ENCODE measurements at places on chromosomes 1 and 21. TPM values are rescaled to one million over a fixed set of nuclear protein-coding genes. Genes with fewer than 3 reads are reported as not detected.

GRCh38 chr1:201125800-201126199 is 1.2 kb downstream of the ASCL5 start:
- no peak for DNase-seq

GRCh38 chr1:167099851-167100250 is 6.0 kb downstream of the STYXL2 start:
- DNase-seq = no peak

CYP4A22 gene
- polyA plus RNA-seq = 7.5 TPM

HSPB7 gene
- 3.9 TPM for polyA plus RNA-seq
